ENCODE measurements at places on chromosomes 3 and 15.
A peak's percentile ranks its signal among the peaks of the same experiment; 100 is the strongest.

DNA sequence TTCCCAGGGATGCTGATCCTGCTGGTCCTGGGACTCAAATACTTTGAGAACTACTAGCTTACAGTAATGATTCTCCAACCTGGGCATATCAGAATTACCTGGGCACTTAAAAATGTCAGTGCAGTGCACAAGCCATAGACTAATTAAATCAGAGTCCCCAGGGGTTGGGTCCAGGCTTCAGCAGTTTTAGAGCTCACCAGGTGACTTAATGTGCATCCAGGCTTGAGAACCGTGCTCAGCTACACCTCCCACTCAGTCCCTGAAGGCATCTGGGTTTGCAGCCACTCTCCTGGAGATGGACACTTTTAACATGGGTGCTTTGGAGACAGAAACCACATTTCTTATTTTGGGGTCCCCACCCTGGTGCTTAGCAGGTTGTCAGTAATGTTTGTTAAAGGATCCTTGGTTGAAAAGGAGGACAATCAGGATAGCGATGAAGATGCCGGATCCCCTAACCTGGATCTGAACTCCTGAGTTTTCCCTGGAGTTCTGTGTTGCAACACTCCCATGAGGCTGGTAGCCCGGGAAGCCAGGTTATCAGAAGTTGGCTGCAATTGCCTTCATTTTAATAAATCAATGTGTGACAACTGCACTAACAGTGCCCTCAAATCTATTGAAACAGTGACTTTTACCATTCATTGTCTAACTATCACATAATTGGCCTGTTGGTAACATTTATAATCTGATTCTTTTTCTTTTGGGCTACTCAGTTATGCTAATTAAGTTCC, 48.1 kb downstream of the BFSP2 start:
- peak; percentile 54 for DNase-seq

DNA sequence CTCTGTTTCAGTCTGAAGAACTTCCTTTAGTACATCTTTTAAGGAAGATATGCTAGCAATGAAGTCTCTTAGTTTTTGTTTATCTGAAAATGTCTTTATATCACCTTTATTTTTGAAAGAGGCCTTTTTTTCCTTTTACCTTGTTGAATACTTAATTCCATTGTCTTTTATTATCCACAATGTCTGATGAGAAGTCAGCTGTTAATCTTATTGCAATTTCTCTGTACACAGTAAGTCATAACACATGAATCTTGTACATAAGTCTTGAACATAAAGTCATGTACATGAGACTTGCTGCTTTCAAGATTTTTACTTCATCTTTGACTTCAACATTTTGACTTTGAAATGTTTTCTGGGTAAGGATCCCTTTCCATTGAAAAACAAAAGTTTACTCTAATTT, 424.3 kb upstream of the ATP10A start:
- no peak for DNase-seq

GRCh38 chr3:108959017-108959416, 5.3 kb upstream of the GUCA1C start:
- DNase-seq = no peak

- DNase-seq = no peak
Observed at GRCh38 chr15:101669744-101670143, 17.6 kb upstream of the TM2D3 start.

DNA sequence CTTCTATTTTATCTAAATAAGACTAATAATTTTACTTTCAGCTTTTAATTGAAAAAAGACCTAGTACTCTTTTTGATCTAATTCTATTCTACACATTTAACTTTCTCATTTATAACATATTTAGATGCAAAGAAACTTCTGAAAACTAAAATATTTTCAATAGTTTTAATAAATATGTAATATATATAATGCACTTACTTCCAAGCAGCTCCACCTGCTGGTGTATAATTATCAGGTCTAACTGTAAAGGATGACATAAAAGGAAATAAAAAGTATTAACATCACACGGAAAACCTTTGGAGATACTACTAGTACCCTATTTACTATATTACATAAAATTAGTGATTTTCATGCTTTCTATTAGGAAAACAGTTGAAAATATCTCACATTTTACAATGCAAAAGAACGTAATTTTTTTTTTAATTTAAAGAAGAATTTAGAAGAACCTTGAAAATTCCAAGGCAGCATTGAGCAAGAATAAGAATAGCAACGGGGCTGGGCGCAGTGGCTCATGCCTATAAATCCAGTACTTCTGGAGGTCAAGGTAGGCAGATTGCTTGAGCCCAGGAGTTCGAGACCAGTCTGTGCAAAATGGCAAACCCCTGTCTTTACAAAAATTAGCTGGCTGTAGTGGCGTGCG, 10.2 kb downstream of the PLSCR5 start:
- DNase-seq = no peak

DNA sequence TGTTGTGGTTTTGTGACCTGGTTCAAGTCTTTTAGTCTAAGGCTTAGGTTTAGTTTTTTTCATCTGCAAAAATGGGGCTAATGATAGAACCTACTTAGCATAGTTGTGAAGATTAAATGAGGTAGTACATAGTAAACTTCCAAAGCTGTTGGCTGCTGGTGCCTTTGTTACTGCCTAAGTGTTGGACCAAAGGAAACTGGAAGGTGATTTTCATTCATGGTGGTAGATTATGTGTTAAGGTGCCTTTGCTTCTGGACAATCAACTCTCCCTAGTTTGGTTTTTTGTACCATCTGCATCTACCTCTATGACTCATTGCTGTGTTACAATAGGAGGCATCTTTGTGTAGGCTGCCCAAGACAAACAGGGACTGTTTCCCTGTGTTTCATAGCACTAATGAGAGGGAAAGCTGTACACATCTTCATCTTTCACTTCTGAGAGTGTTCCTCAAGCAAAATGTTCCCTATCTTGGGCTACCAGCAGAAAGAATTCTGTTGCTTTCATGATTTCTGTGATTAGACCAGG, 3.2 kb downstream of the MAP2K1 start:
- peak; percentile 65 for DNase-seq

GRCh38 chr3:179236669-179237301, 14.1 kb downstream of the KCNMB3 start:
- DNase-seq = peak; percentile 11

- no peak for DNase-seq
Observed at GRCh38 chr15:87021751-87022150, 942.1 kb downstream of the AGBL1 start.

DNA sequence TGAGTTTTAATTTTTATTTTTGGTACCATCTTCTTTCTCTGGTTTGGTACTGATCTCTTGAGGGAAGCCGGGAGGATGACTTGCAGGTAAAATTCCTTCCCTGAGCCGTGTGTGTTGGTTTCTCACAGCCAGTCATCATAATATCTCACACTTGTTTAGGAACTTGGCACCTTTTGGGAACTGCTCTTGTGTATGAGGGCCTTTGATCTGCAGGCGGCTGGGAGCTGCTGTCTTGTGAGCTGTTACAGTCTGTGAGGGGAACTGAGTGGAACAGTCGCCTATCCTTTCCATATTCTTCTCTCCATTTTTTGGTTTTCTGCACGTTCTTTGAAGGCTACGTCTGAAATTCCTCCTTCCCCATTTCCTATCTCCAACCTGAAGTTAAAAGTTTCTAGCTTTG, 75.2 kb downstream of the CACNA2D3 start:
- no peak for DNase-seq

DNA sequence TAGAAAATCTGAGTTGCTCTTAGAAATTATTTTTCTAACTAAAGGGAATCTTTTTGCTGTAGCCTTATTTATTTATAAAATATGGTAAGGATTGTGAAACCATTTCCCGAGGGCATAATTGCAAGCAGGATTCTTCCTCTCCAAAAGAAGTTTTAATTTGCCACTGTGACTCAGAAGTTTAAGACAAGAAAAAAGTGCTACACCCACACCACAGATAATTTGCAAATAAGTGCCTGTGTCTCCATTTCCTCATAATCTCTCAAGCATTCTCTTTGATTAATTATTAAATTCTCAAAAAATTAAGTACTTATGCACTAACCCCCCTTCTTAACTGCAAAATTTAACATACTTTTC, 43.6 kb downstream of the RASA2 start:
- DNase-seq = no peak

GRCh38 chr3:2656806-2657777, 453.1 kb downstream of the IL5RA start:
- DNase-seq = no peak

DNA sequence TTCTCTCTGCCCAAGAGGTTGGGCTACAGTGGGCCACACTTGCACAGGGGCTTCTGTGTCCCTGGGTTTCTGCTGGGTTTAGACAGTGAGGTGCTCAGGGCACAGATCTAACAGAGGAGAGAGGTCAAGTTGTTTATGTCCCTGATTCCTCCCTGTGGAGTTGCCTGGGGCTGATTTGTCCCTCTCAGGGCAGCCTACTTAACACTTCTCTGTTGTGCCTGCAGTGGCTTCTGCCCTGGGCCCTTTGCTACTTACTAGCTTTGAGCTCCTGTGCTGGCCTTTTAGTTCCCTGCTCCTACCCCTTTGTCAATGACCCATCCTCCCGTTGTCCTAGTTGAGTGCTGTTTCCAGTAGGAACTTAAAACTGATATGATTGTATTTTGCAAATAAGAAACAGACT, 114.0 kb upstream of the RGMA start:
- DNase-seq = no peak

- no peak for DNase-seq
Observed at GRCh38 chr15:85010386-85011159, 28.9 kb downstream of the PDE8A start.

- DNase-seq = no peak
Observed at GRCh38 chr3:46897829-46898320, 20.4 kb downstream of the PTH1R start.

- DNase-seq = no peak
Observed at GRCh38 chr3:51974277-51974962, 444 bp upstream of the ABHD14A start.

DNA sequence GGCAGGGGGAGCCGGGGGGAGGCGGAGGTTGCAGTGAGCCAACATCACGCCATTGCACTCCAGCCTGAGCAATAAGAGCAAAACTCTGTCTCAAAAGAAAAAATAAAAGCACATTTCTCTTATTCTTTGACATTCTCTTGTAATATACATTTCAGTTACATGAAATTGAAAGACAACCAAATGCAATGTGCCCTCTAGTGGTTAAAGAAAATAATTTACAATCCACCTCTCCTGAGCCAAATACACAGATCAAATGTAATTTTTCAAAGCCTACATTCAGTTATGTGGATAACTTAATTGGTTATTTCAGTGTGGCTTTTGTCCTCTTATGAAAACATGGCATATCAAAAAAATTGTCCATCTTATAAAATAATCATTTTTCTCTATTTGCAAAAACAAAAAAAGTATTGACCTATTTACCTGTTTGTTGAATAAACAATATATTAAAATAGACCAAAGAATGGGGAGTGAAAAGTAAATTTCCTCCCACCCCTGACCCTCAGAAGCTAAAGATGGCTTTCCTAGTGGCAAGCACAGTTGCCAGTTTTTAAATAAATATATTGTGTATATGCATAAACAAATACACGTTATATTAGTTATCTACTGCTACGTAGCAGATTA, 14.2 kb upstream of the U2SURP start:
- peak; percentile 27 for DNase-seq

DNA sequence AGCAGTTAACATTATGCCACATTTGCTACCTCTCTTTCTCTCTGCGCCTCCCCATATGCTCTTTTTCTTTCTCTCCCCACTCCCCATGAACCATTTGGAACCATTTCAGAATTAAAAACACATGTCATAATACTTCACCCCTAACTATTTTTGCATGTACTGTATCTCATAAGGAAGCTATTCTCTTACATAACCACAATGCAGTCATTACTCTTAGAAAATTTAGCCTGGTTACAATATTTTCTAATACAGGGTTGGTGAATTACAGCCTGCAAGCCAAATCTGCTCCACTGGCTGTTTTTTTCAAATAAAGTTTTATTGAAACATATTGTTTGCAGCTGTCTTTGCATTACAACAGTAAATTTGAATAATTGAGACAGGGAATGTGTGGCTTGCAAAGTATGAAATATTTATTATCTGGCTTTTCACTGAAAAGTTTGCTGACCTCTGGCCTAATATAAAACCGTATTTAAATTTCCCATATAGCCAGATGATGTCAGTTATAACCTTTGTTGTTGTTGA, 62.8 kb downstream of the SGO1 start:
- no peak for DNase-seq

DNA sequence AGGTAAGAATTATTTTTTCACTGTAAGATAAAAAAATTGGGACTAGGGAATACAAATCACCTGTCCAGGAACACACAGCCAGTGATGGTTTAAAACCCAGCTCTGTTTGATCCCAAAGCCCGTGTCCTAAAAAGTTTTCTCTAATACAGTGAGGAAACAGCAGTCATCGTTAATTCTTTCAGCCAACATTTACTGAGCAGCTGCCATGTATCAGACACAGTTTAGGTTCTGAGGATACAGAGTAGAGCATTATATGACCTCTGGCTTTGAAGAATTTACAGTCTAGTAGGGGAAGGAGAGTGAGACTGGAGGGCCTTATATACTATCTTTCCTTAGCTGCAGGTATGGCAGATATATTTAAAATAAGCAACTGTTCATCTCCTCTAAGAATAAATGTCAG, 82.7 kb downstream of the KCNMB2 start:
- no peak for DNase-seq

- DNase-seq = no peak
Observed at GRCh38 chr3:159187706-159188105, 385.9 kb downstream of the MFSD1 start.

- no peak for DNase-seq
Observed at GRCh38 chr3:98986073-98986472, 84.6 kb upstream of the DCBLD2 start.

DNA sequence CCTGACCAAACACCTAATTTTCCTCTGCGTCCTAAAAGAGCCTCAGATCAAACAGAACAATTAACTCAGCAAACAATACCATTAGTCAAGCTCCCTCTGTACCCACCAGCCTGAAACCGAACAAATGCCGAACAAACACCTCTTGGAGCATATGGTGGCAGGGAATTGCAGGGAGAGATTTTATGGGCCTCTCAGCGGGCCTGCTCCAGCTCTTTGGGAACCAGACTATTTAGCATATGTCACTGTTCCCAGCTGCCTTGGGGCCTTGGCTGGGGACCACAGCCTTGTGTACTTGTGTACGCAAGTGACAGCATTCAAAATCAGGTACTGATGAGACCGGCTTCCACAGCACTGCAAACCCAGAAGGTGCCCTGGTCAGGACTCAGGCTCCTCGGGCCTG, 388.8 kb upstream of the PPP2R3A start:
- no peak for DNase-seq

GRCh38 chr15:96346409-96346970, 16.0 kb downstream of the NR2F2 start:
- no peak for DNase-seq

All from GM06990 (cell line).